ENCODE measurements at places on chromosomes 1 and 21.

DNA sequence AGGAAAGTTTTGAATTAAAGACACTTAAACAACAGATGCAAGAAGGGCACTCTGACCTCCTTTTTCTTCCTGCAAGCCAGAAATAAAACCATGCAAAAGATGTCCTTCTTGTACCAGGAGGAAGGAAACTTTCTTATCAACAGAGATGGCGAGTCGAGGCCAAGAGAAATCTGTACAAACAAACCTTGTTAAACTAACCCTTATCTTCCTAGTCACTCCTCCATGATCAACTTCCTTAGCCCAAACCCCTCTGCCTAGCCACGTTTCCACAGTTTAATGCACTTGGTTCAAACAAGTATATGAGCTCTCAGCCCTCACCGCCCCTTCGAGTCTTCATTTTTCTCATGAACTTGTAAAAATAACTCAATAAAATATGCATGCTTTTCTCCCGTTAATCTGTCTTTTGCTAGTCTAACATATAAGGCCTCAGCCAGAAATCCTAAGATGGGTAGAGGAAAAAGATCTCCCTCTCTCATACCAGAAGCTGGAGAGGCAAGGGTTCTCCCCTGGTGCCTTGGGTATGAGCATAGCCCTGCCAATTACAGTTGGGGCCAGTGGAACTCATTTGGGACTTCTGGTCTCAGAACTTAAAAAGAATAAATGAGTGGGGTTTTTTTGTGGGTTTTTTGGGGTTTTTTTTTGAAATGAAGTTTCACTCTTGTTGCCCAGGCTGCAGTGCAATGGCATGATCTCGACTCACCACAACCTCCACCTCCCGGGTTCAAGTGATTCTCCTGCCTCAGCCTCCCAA is 141.7 kb upstream of the SOD1 start:
- no peak for DNase-seq

DNA sequence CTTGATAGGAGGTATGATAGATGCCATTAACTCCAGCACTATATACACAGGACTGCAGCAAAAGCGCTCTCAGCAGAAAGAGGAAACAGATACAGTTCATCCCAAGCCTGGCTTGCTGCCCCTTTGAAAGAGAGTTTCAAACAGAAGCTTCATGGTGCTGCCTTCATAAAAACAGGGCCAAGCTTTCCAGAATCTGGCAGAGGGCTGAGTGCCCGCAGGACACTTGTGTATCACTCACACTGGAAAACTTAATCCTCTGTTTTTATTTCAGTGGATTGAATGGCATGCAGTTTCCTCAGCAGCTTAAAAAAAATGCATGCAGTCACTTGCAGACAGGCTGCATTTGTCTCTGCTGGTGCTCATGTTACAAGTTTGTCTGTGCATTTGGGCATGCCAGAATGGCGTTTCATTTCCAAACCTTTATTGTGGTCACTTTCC is 40.4 kb downstream of the KCNJ15 start:
- DNase-seq = no peak

DNA sequence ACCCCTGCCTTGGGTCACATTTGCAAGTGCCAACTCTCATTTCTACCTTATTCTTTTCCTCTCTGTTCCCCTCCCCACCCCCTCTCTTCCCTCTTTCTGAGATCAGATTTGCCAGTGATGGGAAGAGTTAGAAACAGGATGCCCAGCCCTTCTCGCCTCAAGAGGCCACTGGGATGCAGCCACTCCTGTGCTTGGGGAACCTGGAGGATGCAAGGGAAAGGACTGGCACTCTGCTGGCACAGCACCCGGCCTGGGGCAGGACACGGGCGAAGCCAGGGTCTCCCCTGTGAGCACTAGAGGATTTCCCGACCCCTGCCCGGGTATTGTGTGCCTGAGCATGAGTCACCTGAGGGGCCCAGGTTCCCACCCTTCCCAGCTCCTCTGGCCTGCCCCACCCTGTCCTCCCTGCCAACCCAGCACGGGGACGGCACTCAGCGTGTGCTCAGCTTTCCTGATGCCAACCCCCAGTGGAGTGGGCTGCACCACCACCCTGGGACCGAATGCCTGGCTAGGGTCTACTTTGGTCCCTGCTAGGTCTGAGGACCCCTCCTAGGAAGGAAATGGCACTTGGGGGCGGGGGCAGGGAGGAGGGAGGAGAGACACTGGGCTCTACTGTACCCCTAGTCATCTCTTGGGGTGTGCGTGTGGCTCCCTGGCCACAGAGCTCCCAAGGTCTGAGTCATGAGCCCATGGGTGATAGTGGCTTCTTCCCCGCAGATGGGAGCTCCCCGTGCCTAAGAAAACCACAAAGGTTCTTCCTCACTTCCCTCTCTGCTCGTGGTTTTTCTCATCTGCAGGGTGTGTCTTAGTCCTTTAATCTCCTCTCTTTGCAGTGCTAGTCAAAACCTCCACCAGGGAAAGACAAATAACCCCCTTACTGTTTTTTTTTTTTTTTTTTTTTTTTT is 12.4 kb downstream of the LMNA start:
- DNase-seq = peak; percentile 52

GRCh38 chr1:4393191-4393590 is 261.2 kb upstream of the AJAP1 start:
- no peak for DNase-seq

- no peak for DNase-seq
Measured at GRCh38 chr1:116751621-116752020, 2.6 kb upstream of the CD2 start.

DNA sequence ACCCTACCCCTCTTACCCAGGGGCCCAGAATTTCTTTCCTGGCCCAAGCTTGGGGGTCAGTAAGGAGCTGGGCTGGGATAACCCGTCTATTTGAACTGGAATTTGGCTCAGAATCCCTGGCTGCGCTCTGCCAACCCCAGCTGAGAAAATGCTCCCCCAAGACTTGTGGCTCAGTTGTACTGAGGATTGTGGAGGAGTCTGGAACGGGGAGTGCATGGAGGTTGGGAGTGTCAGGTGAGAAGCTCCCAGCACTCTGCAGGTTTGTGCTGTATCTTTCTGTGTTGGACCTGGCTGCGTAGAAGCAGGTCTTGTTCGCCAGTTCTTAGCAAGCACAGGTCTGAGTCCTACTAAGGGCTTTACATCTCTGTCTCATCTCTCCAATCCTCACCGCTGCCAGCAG is 1.6 kb downstream of the TCEA3 start:
- no peak for DNase-seq

DNA sequence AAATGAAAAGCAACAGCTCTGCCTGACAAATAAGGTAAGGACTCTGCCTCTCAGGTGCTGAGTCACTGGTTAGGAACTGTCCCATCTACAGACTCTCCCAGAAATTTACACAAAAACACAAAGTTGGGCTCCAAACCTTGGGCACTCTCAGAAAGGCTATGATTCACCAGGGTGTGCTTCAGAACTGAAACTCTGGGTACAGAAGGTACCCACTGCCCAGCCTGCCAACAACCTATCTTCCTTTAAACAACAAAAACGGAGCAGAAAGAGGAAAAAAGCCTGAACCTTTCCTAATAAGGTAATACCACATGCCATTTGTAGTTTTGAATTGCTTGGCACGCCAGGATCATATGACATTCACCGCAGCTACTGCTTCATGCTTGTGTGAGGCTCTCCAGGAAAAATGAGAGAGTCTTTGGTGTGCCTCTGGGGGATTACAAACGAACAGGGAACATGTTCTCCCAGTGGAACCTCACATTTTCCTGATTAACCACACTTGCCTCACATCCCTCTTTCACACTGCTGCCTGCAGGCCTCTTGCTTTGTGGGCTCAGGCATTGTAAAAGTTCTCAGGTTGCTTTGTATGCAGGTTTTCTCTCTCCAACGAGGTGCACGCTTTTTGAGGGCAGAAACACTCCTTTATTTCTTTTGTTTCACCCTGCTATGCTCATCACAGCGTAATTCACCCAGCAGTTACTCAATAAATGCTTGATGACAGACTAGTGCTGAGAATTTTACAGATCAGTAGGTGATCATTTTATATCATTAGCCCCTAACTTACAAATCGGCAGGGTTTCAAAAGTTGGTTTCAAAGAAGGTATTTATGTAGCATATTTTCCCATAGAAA is 65.1 kb downstream of the GADD45A start:
- no peak for DNase-seq

GRCh38 chr1:100391675-100392074 is 39.4 kb downstream of the CDC14A start:
- DNase-seq = no peak

DNA sequence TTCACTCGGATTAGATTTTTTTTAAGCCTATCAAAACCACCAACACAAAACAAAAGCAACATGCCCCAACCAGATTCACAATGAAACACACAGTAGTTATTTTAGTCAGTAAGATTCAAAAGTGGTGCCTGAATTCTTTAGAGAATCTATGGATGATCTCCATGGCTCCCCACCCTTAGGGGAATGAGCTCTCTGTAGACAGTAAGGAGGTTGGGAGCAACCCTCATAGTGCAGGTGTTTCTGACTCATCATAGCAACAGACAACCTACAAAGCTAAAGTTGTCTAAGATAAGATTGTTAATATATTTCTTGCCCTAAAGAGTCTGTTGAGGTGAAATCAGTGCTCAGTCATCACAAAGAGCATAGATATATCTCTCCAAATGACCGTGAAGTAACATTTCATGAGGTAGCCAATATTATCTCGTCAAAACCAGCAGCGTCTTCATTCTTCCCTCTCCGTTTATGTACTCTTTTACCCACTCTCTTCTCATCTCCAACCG is 78.3 kb downstream of the ADAMTS1 start:
- no peak for DNase-seq

DNA sequence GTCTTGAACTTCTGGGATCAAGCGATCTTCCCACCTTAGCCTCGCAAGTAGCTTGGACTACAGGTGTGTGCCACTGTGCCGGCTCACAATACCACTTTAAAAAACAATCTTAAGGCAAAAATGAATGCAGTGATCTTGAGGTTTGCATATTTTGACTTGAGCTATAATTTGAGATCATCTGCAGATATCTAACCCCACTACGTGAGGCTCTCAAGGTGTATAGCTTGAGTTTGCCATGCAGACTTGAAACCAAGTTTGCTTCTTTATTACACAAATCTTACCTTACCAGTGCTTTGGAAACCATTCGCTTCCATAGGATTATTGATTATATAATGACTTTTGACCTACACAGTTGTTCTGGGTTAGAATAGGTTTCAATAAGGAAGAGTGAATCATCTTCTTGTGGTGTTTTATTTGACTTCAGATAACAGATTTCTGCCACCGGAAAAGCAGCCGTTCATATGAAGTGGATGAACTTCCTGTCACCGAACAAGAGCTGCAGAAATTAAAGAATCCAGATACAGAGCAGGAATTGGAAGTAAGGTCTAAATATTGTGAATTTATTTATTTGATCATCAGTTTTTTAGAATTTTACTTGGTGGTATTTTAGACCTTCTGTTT is 155.1 kb downstream of the VPS13D start:
- DNase-seq = peak; percentile 84

GRCh38 chr1:110200666-110201065 is 9.4 kb upstream of the KCNC4 start:
- DNase-seq = no peak

- no peak for DNase-seq
Measured at GRCh38 chr1:15691434-15692032, 7.4 kb downstream of the PLEKHM2 start.

GRCh38 chr21:45310459-45310858 is 22.8 kb upstream of the POFUT2 start:
- DNase-seq = no peak

- no peak for DNase-seq
Measured at GRCh38 chr1:63980740-63981407, 207.1 kb downstream of the ROR1 start.

GRCh38 chr1:192565946-192566345 is 9.6 kb upstream of the RGS1 start:
- DNase-seq = no peak

GRCh38 chr21:31213787-31214186 is 130.3 kb downstream of the TIAM1 start:
- DNase-seq = no peak

DNA sequence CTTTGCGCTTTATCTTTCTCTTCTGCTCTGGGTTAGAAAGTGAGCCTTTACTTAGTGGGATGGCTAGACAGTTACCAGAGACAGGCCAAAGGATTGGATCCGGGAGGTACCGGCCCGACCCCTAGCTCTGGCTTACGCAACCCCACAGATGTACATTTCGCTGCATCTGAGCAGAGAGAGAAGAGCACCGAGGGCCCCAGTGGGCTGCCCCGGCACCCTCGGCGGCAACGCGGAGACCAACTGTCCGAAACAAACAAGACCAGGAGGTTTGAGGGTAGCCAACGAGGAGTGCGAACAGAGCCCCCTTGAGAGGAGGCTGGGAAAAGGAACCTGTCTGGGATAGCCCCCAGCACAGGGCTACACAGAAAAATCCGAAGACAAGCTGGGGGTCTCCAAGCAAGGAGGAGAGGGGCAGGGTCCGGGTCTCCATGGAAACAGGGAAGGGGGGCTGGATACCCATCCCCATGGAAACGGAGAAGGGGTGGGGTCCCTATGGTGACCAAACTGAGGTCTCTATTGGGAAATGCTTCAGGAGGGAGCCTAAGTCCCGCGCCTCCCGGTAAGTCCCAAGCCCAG is 373 bp downstream of the MTF1 start:
- DNase-seq = no peak

GRCh38 chr1:89022167-89022959 is at the start of gene GBP3:
Gene GBP3 (minus strand): TSS chr1:89022866. CDS start chr1:89020721, 2,145 bp downstream.
- no peak for DNase-seq

GRCh38 chr1:39001516-39002421 is 10.7 kb downstream of the AKIRIN1 start:
- no peak for DNase-seq

DNA sequence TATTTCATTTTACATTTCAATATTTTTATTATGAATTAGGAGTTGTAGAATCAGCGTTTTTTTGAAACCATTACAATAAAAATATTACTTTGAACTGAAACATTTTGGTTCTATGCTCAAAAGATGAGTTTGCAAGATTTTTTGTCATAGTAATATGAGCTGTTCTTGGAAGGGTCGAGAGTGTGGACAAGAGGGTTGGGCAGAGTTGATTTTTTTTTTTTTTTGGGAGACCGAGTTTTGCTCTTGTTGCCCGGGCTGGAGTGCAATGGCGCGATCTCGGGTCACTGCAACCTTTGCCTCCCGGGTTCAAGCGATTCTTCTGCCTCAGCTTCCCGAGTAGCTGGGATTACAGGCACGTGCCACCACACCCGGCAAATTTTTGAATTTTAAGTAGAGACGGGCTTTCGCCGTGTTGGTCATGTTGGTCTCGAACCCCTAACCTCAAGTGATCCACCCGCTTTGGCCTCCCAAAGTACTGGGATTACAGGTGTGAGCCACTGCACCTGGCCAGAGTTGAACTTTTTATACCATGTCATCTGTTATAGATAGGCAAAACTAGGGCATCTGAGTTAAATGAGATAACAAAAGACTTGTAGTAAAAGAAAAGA is 3.3 kb downstream of the CACYBP start:
- DNase-seq = no peak

- no peak for DNase-seq
Measured at GRCh38 chr1:222896630-222897526, 82.0 kb downstream of the DISP1 start.

All from T-helper 2 cell (primary cell).